ENCODE measurements at places on chromosomes 7 and 10.

- DNase-seq: no peak
Observed at GRCh38 chr10:90047243-90047729, 345.9 kb downstream of the KIF20B start.

- no peak for DNase-seq
Observed at GRCh38 chr7:38410056-38410455, 136.6 kb upstream of the TARP start.

DNA sequence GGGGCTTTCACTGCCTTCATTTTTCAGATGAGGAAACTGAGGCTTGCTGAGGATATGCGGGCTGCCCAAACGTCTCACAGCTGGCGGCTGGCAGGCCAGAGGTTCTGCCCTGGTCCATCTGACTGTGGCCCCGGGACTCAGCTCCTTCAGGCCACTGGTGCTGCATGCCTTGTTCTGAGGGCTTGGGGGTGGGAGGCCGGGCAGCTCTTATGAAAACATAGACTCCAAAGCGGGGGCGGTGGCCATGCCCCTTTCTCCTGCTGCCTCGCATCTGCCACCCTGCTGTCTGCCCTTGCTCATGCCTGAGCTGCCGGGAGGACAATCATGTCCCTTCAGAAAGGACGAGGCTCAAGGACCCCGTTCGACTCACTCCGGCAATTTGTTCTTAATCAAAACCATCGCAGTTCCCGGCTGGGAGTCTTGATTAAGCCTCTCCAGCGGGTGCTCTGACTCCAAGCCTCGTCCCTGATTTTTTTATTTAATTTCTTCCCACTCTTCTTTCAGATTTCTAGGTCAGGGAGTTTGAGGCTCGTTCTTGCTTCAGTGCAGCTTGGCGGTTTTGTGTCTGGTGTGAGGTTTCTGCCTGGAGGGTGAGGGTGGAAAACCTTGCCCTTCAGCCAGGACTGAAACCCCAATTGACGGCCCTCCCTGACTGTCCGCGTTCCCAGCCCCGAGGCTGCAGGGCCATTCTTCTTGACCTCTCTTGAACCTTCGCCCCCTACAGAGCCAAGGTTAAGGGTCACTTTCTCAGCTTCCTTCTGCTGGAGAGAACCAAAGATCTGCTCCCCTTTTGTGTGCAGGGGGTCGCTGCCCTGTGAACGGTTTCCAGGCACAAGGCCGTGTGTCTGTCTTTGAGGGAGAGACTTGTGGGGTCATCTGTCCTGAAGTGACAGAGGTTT lies 120.8 kb downstream of the DNAJB6 start:
- no peak for DNase-seq

DNA sequence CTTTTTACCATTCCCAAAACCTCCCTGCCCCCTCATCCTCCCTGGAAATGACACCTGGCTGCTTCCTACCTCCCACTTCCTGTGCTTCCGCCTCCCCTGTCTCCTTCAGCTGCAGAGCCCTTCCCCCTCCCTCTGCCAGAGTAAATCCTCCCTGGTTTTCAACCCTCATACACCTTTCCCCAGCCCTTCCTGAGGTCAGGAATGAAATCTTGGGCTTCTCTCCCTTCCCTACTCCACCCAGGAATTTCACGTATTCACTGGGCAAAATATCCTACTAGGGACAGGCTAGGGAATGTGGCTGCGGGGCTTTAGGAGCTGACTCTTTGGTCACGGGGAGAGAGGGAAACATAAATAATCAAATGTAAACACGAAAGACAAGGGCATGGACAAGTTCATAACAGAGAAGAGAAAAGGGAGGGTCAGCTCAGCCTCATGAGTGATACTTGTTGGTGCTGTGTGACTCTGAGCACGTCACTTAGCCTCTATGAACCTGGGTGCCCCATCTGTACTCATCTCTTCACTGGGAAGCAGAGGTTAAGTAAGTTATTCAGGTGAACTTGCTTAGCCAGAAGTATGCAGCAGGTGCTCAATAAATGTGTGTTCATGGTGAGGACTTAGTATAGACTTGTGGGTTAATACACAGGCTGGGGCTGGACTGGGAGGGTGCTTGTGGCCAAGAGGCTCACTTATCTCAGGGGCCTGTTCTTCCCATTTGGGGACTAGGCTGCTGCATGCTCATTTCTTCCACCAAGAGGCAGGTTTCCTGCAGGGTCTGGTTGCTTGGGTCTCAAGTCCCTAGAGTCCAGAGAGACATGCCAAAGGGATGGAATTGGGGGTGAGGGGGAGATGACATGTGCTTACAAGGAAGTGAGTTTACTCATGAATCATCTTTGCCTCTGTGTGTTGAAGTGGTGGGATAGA lies 10.0 kb upstream of the DUSP5 start:
- DNase-seq: peak; percentile 65

DNA sequence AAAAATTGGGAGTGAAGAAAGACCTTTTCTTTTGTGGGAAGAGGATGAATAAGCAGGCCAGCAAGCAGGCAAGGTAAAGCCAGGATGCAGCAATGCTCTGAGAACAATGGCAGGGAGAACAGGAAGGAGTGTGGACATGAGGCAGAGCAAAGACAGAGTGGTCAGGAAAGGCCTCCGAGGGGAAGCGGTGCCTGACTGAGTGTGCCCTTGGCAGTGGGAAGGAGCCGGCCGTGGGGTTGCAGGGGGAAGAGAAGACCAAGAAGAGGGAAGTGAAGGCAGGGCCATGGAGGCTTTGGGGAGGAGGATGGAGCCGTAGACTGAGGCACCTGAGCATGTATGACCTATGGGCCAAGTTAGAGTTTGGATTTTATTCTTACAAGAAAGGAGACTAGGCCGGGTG lies 21.9 kb upstream of the ZNF212 start:
- no peak for DNase-seq

- DNase-seq: peak; percentile 86
Observed at GRCh38 chr10:125709553-125710474, 9.7 kb upstream of the EDRF1 start.

GRCh38 chr7:12963435-12963834 lies 276.0 kb downstream of the ARL4A start:
- no peak for DNase-seq

DNA sequence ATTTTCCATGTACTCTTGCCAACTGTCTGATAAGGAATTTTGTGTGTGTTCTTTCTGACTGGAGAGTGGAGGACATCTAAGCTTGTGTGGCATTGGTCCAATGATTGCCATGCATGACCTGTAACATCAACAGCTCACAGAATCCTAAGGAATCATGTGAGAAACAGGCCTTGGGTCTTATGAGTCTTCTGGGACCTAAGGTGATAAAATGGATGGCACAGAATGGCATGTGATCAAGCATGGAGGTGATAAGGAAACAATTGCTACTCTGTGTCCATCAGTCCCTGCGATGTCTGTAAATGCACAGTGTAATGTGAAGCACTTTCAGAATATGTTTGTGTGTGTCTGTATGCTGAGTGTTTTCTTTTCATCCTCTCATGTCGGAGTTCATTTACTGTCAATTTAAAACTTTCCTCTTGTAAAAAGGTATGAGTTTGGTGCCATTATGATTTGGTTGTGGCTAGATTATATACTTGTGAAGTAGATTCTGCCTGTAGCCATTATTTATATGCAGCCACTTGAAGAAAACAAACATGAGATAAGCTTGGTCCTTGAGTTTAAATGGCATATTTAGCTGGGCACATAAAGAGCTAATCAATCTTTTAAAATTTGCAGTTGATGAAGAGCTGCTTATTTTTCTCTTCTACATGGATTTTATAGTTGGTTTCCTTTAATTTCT lies 127.5 kb downstream of the VPS50 start:
- no peak for DNase-seq

GRCh38 chr10:77686096-77686495 lies 48.5 kb upstream of the KCNMA1 start:
- DNase-seq: no peak

DNA sequence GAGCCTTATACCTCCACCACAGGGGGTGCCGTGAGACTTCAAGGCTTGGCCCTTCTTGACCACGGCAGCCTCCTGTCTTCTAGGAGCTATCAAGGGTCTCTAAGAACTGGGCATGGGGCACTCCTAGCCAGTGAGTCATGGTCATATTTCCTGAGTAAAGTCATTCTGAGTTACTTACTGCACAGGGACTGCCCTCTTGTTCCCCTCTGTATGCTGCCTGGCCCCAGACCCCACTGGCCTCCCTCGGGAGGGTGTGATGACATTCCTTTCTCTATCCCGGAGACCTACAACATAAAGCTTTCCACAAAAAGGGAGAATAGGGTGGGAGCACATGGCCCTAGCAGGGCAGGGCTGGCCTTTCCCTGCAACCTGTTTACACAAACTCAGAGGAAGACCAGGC lies 21.4 kb downstream of the DPCD start:
- peak; percentile 1 for DNase-seq

GRCh38 chr10:66929375-66929774 lies 3.5 kb downstream of the LRRTM3 start:
- DNase-seq: no peak

GRCh38 chr10:89280508-89280907 lies 21.3 kb upstream of the IFIT2 start:
- peak; percentile 46 for DNase-seq

Data from fibroblast of villous mesenchyme (primary cell).